Effector memory CD8-positive, alpha-beta T cell (primary cell): ENCODE measurements at places on chromosomes 16 and 17.

GRCh38 chr17:58384897-58385296, 32.4 kb downstream of the RNF43 start:
- H3K4me3 ChIP-seq: no peak overlapping the region
- H3K4me1 ChIP-seq: peaks cover 32% of the 10 kb centered on the region
- no peak overlapping the region for H3K27ac ChIP-seq
- no peaks in the 10 kb centered on the region for H3K36me3 ChIP-seq

DNA sequence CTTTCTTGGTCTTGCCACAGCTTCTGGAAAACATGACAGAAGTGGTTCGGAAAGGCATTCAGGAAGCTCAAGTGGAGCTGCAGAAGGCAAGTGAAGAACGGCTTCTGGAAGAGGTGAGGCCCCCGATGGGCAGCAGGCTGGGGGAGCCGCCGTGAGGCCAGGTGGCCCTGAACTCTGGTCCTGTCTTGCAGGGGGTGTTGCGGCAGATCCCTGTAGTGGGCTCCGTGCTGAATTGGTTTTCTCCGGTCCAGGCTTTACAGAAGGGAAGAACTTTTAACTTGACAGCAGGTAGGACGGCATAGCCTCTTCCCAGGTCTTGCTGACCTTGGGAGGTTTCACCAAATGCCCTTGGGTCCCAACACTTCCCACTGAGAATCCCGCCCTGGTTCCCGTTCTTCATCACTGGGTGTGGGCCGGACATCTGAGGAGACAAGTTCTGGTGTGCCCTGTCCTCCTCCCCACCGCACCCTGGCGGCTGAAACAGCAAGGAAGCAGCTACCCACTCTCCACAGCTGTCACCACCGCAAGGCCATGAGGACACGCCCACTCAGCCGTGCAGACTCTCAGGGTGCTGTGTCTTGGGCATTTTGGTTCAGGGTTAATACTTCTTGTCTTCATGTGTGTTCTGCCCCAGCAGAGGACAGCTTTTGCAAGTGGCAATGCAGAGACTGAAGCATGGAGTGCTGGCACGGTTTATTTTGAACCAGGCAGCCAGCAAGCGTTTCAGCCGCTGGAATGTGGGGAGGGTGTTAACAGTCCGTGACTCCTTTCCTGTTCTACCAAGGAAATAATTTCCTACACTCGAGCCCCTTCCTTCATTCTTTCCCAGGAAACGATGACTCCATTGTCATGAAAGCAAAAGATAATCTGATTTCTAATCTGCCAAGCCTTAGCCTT, 21.4 kb downstream of the NTAN1 start:
- H3K36me3 ChIP-seq: peaks cover 57% of the 10 kb centered on the region
- H3K4me1 ChIP-seq: peaks cover 24% of the 10 kb centered on the region
- H3K27ac ChIP-seq: peak overlapping the region; percentile 67
- DNase-seq: no peak
- H3K4me3 ChIP-seq: no peak overlapping the region
- no peaks in the 10 kb centered on the region for H3K27me3 ChIP-seq

DNA sequence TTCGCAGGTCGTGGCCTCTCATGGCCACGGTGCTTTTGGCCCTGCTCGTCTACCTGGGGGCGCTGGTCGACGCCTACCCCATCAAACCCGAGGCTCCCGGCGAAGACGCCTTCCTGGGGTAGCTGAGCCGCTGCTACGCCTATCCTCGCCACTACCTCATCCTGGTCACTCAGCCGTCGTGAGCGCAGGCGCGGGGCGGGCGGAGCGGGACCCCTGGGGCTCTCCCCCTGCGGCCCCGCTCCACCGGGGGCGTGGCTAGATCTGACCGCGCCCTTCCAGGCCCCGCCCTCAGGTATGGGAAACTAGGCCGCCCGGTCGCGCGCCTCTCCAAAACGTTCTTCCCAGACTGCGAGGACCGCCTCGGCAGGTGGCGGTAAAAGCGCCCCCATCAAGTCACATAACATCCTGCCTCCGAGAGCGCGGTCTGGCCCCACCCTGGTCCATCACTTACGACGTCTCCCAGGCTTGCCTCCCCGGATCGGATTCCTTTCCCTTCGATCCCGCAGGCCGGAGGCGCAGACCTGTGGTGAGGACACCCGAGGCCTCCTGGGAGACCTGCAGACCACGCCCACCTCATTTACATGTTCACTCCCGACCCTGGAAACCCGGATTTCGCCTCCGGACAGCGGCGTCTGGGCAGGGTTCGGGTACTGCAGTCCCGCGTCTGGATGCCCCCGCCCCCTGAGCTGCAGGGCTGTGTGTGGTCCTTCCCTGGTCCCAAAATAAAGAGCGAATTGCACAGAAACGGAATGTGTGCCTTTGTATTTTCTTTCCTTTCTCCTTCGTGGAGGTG, 91.5 kb upstream of the TMEM97 start:
- peaks cover 10% of the 10 kb centered on the region for H3K4me1 ChIP-seq
- H3K4me3 ChIP-seq: peak overlapping the region; percentile 81
- no peak for DNase-seq
- peaks cover 3% of the 10 kb centered on the region for H3K36me3 ChIP-seq
- H3K27ac ChIP-seq: peak overlapping the region; percentile 35

- peak overlapping the region; percentile 29 for H3K27ac ChIP-seq
- H3K36me3 ChIP-seq: peaks cover 16% of the 10 kb centered on the region
- H3K4me1 ChIP-seq: peaks cover 23% of the 10 kb centered on the region
- DNase-seq: no peak
- H3K4me3 ChIP-seq: no peak overlapping the region
- H3K27me3 ChIP-seq: no peaks in the 10 kb centered on the region
Observed at GRCh38 chr16:70788668-70789594, 12.0 kb downstream of the VAC14 start.

DNA sequence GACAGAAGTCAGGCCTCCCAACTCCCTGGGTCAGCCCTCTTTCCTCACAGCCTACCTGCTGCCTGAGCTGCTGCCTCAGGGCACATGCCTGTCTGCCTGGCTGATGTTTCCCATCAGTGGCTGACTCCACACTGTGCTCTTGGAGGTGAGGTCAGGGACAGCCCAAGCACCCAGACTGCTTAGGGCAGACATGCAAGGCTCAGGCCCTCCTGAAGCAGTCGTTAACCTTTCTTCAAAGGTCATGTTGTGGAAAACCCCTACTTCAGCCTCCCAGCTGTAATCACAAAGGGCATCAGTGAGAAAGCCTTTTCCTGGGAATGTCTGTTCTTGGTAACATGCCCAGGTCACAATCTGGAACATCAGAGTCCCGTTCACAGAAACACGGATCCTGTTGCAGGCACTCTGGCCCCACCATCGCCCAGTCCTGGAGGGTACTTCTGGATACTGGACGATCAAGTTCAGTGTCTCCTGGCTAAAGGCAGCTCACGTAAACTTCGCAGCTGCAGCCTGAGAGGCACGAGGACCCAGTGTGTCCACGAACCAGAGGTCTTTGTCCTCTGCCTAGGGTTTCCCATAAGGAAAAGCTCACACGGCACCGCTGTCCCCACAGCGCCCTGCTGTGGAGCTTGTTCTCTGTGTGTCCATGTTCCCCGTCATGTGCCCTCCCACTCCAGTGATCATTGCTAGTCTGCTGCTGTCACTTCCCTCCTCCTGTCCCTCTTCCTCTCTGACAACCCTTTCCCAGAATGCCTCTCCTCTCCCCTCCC, 54.9 kb downstream of the GNAO1 start:
- H3K27me3 ChIP-seq: no peaks in the 10 kb centered on the region
- peaks cover 6% of the 10 kb centered on the region for H3K36me3 ChIP-seq
- no peak overlapping the region for H3K4me3 ChIP-seq

DNA sequence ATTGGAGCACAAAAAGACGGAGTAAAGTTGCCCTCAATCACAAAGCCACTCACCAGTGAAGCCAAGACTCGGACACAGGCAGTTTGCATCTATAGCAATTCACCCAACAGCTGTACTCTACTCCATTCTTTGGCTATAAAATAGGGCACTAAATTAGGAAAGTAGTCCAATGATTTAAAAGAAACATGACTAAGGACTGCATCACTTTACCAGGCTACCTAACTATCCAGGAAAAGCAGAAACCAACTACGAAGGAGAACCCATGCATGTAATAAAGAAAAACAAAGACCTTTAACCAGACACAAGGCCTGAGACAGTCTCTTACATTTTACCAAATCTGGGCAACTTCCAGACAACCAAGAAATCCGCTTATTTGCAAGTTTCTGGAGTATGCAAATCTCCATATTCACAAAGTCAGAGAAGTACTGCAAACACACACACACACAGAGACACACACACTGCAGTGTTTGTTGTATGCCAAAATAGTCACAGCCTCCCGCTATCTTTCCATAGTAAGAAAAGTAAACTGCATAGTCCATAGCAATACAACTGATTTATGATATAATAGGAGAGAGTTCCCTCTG, 59.8 kb downstream of the CDH11 start:
- no peaks in the 10 kb centered on the region for H3K27me3 ChIP-seq
- no peak for DNase-seq
- no peaks in the 10 kb centered on the region for H3K4me1 ChIP-seq
- H3K4me3 ChIP-seq: no peak overlapping the region
- no peak overlapping the region for H3K27ac ChIP-seq
- H3K36me3 ChIP-seq: no peaks in the 10 kb centered on the region

- H3K36me3 ChIP-seq: no peaks in the 10 kb centered on the region
- no peak for DNase-seq
- H3K4me1 ChIP-seq: peaks cover 9% of the 10 kb centered on the region
- peaks cover 40% of the 10 kb centered on the region for H3K27me3 ChIP-seq
- no peak overlapping the region for H3K27ac ChIP-seq
Observed at GRCh38 chr17:38507921-38508569, 79.8 kb downstream of the ARHGAP23 start.
